ENCODE measurements at places on chromosomes 1 and 21. TPM values are rescaled to one million over a fixed set of nuclear protein-coding genes. Genes with fewer than 3 reads are reported as not detected.

CD1E gene
- not detected for total RNA-seq

MATN1 gene
- not detected for total RNA-seq

PLA2G4A gene
- total RNA-seq = 0.66 TPM

- H3K27ac ChIP-seq = no peak overlapping the region
- H3K36me3 ChIP-seq = no peaks in the 10 kb centered on the region
- DNase-seq = no peak
- H3K4me1 ChIP-seq = no peaks in the 10 kb centered on the region
Measured at GRCh38 chr21:37668462-37669239, 247.6 kb downstream of the KCNJ6 start.

KCNQ4 gene
- total RNA-seq = 3.8 TPM

- no peaks in the 10 kb centered on the region for H3K4me1 ChIP-seq
- H3K36me3 ChIP-seq = no peaks in the 10 kb centered on the region
- H3K27ac ChIP-seq = no peak overlapping the region
Measured at GRCh38 chr1:233252441-233252840, 43.1 kb downstream of the PCNX2 start.

FCGR3A gene
- total RNA-seq = 1.7 TPM

OR2T2 gene
- not detected for total RNA-seq

- H3K36me3 ChIP-seq = no peaks in the 10 kb centered on the region
- no peaks in the 10 kb centered on the region for H3K27me3 ChIP-seq
- peak within 1 kb of the TSS; percentile 65 for H3K4me3 ChIP-seq
- peak; percentile 59 for DNase-seq
Measured at GRCh38 chr1:64469977-64470664, at the start of gene CACHD1. Gene CACHD1 (plus strand): TSS chr1:64470129. CDS start chr1:64470745, 616 bp downstream.

DNA sequence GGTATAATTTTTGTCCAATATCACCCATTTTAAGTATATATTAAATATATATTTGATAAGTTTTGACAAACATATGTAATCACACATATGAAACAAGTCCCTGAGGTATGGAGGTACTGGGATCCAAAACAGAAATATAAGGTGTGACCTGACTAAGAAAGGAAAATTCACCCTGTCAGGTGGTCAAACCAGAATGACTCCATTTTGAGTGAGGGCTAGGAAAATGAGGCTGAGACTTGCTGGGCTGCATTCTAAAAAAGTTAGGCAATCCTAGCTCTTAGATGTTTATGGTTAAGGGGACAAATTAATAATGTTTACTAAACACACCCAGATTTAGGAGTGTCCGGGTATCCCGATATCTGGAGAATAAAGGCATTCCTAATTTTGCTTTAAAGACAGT lies 11.6 kb upstream of the SLC19A2 start:
- no peaks in the 10 kb centered on the region for H3K27me3 ChIP-seq
- H3K36me3 ChIP-seq = no peaks in the 10 kb centered on the region
- H3K4me1 ChIP-seq = no peaks in the 10 kb centered on the region

SPRR3 gene
- total RNA-seq = not detected

All from gastrocnemius medialis (tissue), 4 donors.